ENCODE measurements at places on chromosomes 2 and 18.

DNA sequence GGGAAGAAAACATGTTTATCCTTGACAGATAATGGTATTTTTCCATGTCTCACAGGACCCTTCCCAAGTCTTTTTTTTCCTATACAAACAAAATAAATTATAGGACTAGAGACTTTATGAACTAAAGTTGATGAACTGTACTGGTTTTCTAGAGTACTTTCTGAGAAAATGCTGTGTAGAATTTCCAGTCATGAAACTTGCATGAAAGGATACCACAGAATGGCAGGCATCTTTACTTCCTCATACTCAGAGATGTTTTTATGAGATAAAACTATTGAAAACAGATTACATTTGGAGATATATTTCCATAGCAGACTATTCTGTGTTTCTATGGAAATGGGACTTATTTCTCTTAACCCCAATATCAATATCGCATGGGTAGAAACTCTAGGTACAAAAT lies 403.5 kb downstream of the PARD3B start:
- no peak for DNase-seq

DNA sequence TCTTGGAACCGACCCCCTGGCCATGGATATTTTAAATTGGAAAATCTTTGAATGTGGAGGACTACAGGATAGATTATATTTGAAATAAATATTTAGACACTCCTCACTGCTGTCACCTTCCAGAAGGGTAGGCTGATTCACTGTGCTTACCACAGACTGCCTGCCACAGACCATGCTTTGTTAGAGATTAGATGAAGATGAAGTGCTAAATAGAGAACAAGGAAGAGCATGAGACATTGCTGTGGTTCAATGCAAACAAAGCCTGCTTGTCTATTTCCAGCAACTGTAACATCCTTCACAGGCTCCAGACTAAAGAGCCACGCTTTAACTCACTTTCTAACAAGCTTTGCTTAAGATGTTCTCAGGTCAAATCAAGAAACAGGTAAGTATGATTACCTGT lies 81.0 kb upstream of the TMEM17 start:
- no peak for DNase-seq

DNA sequence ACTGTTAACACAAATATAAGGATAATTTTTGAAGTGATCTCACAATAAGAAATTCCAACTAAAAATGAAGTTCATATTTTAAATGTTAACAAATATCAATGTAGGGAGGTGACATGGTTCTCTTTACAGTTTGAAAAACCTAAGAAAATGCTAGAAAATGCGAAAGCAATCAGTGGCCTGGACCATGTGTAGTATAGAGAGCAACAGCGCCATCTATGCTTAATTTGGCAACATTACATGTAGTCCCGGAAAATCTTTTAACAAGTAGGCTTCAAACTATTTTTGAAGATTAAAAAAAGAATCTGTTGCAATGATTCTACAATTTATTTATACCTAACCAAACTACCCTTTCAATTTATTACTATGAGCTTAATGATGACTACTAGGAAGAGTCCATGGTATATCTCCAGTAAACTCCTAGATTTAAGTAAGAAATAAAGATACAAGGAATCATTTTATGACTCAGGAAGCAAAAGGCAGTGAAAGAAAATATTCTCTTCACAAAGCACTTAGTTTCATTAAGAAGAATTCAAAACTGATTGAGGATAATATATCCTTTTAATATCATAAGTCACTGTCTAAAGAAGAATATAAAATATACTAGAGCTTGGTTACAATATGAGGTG lies 33.3 kb downstream of the NDUFA10 start:
- DNase-seq: no peak

DNA sequence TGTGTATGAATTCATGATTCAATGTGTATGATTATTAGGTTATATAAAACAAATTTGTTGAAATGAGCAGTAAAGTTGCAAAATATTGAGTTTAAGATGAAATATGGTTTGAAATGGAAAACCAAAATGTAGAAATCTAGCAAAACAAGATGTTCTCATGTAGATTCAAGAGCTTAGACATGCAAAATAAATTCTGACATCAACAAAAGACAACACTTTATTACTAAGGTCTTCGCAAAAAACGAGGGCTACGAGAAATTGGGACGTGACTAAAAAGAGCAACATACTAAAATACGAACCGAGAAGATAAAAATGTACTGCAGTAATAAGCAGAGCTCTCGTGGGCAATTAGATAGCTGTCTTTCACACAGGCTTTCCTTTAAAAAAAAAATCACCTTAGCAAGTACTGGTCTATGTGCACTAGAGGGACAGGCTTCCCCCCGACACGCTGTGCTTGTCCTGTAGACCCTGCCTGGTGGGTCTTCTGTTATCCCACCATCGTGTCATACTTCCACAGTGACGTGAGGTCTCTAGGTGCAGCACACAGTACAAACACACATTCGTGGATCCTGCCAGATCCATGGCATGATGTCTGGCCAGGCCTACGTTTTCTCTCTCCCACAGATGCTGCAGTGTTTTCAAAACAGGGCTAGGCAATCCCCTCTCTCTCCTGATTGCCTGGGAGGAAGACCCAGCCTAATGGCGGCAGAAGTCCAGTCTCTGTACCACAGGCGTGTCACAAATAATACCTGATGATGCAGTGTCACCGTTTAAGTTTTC lies 240.8 kb downstream of the TCF4 start:
- DNase-seq: no peak

DNA sequence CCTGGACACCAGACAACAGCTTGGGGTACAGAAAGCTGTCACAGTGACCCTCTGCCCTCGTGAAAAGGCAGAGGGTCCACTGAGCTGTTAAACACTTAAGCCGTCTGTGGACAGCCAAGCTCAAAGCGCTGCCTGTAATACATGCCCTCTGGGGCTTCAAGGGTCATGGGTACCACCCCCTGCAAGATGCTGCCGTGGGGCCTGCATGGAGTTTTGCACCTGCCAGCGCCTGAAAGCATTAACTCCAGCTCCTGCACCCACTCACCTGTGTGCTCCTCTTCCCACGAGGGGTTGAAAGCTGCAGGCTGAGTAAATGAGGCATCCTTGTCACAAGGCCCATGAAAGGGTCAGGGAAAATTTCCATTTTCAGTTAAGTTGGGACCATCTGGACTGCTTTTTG lies 70.6 kb upstream of the PHLPP1 start:
- DNase-seq: no peak

DNA sequence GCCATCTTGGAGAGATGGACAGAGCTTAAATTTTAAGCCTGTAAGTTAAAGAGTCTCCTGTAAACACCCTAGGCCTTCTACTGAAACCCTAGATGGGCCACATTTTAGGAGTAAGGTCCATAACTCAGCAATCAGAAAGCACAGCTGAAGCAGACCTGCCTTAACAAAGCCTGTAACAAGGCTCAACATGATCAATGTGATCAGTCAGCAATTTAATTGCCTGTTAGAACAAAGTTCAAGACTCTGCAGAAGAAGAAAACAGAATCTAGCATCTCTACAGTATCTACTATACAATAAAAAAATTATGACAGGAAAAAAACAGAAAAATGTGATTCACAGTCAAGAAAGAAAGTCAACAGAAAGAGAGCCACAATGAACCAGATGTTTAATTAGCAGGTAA lies 27.1 kb downstream of the SEPTIN10 start:
- DNase-seq: no peak

DNA sequence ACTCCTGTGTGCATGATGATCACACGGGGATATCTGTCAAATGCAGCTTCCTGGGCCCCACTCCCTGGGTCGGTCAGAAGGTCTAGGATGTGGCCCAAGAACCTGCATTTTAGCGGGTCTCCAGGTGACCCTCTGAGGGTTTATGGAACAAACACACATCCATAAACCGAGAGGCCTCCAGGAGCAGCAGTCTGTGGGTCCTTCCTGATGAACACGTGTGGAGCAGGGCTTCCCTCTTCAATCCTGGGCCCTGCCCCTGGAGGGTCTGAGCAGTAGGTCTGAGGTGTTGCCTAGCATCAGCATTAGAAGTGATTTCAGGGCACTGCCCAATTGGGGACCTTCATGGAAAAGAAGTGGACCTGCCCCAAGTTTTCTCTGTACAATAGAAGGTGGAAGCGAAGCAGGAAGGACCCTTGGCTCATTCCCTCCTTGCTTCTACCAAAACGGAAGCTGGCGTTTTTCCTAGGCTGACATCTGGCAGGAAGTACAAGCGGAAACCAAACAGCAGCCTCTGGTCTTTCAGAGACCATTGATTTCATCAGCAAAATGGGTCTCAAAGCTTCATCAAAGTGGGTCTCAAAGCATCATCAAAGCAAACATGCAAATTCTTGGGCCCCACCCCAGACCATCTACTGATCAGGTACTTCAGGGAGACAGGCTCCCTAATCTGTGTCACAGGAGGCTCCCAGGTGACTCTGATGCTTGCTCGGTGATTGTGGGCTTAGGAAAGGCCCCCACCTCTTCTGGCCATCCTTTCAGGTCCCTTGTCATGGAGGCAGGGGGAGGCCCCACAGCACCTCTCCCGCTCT lies 30.7 kb downstream of the INO80C start:
- no peak for DNase-seq

- no peak for DNase-seq
Measured at GRCh38 chr2:99691926-99692325, 202.1 kb upstream of the REV1 start.

GRCh38 chr2:144896341-144896740 lies 376.4 kb upstream of the ZEB2 start:
- DNase-seq: no peak

DNA sequence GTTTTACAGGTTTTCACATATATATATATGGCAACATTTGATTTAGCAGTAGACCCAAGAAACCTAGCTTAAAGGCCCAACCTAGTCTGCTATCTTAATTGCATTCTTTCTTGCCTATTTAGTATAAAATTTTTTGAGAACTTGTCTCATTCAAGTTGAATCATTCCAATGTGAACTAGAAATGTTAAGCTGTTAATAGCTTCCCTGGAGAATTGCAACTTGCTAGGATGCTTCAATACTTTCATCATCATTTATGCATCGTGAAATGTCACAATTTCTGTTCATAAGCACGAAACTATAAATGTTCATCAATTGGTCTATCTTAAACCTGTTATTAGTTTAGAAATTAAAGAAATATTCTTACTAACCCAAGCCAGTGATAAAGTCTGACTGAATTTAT lies 217.6 kb downstream of the BABAM2 start:
- DNase-seq: no peak

DNA sequence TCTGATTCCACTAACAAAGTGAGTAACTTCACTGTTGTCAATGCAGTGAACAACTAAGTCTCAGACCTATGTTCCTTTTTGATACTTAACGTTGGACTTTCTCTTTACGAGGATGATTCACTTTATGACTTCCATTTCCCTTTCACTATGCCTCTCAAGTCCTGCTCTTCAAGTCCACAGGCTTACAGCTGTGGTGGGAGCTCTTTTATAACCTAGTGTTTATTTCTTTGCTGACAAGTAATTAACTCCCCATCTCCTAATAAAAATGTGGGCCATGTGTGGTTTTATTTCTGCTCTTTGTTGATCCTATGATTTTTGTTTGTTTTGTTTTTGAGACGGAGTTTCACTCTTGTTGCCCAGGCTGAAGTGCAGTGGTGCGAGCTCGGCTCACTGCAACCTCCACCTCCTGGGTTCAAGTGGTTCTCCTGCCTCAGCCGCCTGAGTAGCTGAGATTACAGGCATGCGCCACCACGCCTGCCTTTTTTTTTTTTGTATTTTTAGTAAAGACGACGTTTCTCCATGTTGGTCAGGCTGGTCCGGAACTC lies 142.1 kb downstream of the USP34 start:
- no peak for DNase-seq

- DNase-seq: no peak
Measured at GRCh38 chr18:59627414-59627813, 69.8 kb downstream of the CCBE1 start.

DNA sequence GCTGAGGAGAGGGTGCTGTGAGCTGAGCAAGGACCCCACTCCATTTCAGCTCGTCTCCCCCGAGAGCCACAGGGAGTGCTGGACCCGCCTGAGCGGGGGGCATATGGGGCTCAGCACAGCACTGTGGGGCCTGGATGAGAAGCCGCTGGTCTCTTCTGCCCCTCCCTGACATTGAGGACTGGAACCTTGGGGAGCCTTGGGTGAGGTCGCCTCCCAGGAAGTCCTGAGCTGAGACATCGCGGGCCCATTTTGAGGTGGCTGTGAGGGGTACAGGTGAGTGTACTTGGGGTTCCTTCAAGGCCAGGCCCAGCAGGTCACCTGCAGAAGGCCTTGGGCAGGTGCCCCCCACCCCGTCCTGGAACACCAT lies 3.1 kb upstream of the AQP12A start:
- DNase-seq: no peak

GRCh38 chr2:55888936-55889335 lies 34.6 kb downstream of the EFEMP1 start:
- DNase-seq: no peak

DNA sequence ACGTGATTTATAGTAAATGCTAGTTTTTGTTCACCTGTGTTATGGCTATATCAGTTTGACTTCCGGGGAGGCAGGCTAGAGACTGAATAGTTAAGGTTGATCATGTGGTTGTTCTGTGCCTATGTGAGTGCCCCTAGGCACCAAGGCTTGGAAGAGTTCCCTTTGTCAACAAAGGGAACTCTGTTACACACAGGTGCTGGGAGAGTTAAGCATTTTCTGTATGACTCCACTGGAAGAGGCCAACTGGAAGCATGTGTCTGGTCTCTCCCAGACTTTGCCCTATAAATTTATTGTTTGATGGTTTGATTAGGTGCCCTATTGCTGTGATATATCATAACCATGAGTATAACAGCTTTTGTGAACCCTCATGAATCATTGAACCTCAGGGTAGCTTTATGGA lies 63.8 kb downstream of the ARL6IP6 start:
- DNase-seq: no peak

DNA sequence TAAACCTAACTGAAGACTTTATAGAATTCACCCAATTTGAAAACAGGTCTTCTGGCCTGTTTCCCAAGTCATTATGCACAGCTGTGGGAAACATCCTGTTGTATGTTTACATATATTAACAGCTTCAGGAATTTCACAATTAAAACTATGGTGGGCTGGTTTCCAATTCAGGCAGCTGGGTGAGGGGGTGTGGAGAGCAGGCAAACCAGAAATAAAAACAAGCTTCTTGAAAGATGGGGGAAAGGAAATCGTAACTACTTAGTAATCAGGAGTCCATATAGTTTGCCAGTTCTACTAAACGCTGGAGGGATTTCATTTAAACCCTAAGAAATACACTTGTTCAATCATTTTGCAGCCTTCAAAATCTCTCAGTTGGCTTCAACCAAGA lies 22.8 kb downstream of the ATP8B1 start:
- DNase-seq: no peak

DNA sequence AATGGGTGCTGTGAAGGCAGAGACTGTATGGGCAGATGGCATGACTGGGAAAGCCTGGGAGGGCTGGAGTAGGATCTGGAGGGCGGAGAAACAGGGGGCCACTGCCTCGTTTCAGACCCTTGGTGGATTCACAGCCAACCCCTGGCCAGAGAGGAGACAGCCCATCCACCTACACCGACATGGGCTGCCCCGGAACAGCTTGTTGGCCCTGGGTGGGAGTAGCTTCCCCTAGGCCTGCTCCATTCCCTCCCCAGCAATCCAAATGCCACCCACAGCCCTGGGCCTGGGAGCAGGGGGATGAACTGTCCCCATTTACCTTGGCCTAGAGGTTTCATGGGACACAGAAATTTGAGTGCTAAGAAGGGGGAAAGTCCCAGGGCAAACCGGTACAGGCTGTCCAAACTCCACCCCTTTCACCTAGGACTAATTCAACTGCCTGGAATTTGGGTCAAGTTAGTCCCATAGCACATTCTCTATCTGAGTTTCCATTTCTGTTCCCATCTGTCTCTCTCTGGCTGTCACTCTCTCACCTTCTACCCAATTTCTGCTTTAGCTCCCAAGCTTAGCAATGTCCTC lies 37.0 kb downstream of the LBH start:
- DNase-seq: no peak

All from CD4-positive, alpha-beta T cell treated with Interferon gamma for 1 hour (primary cell).